Nasal cavity respiratory epithelium epithelial cell of viscerocranial mucosa (primary cell): ENCODE measurements at places on chromosomes 6 and 20. TPM values are rescaled to one million over a fixed set of nuclear protein-coding genes. Genes with fewer than 3 reads are reported as not detected.

Gene FOXC1
- total RNA-seq = 6.2 and 6.9 TPM in 2 replicates

Gene ACTL10
- total RNA-seq = 1.4 and 1.7 TPM in 2 replicates

Gene EIF6
- total RNA-seq = 172 and 276 TPM in 2 replicates

Gene ANGPT4
- total RNA-seq = not detected in 2 replicates

Gene HLA-A
- 249 and 290 TPM in 2 replicates for total RNA-seq

Gene TAP1
- total RNA-seq = 48.9 and 63.9 TPM in 2 replicates

Gene FILIP1
- under 0.01 and 0.14 TPM in 2 replicates for total RNA-seq

Gene TRPC4AP
- total RNA-seq = 32.8 and 54.8 TPM in 2 replicates
